ENCODE measurements at places on chromosomes 2 and 18. TPM values are rescaled to one million over a fixed set of nuclear protein-coding genes. Genes with fewer than 3 reads are reported as not detected.

HOXD13 gene
- 9.8 TPM for polyA plus RNA-seq

GCC2 gene
- 3.7 TPM for polyA plus RNA-seq

UCN gene
- 0.93 TPM for polyA plus RNA-seq

GAREM1 gene
- 4.4 TPM for polyA plus RNA-seq

ZSWIM2 gene
- polyA plus RNA-seq, result not detected

RAB31 gene
- polyA plus RNA-seq, result 28.7 TPM

Data from brain (organoid and tissue), 16 donors.